ENCODE measurements at places on chromosomes 6 and 20.

- DNase-seq: no peak
Measured at GRCh38 chr20:45105317-45105716, 4.4 kb upstream of the KCNS1 start.

DNA sequence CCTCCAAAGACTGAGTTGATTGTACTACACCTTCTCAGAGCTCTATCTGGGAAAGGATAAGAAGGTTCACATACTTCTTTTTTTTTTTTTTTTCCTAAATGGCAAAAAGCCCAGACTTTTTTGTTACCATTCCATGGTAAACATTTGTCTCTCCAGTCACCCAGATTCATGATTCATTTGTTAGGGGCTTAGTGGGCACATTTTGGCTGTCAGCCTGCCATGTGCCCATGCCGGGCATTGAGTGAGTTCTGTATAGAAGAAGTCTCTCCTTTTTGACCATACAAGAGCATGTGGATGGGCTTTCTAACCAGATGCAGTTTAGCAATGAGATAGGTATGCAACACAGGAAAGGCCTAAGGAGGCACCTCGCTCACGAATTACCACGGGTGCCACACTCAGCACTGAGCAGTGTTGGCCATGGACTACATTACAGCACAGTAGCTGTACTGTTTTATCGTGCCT is 447.5 kb upstream of the HSF2 start:
- DNase-seq: no peak

DNA sequence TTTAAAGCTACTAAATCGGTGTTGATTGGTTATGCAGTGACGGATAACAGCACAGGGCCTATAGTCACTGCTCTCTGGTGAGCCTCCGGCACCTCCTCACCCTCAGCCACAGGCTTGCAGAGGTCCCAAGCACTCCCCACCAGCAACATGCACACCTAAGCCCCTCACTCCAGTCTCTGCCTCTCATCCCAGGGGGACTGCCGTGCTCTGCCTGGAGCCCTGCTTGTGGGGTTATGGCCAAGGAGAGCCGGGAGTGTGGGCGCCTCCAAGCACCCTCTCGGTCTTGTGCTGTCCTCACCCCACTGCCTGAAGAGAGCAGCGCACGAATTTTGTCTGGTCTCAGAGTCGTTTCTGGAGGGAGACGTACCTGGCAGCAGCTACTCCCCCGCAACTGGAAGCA is 6.8 kb upstream of the EEF1A2 start:
- no peak for DNase-seq

- DNase-seq: no peak
Measured at GRCh38 chr6:153947808-153948447, 91.1 kb upstream of the OPRM1 start.

DNA sequence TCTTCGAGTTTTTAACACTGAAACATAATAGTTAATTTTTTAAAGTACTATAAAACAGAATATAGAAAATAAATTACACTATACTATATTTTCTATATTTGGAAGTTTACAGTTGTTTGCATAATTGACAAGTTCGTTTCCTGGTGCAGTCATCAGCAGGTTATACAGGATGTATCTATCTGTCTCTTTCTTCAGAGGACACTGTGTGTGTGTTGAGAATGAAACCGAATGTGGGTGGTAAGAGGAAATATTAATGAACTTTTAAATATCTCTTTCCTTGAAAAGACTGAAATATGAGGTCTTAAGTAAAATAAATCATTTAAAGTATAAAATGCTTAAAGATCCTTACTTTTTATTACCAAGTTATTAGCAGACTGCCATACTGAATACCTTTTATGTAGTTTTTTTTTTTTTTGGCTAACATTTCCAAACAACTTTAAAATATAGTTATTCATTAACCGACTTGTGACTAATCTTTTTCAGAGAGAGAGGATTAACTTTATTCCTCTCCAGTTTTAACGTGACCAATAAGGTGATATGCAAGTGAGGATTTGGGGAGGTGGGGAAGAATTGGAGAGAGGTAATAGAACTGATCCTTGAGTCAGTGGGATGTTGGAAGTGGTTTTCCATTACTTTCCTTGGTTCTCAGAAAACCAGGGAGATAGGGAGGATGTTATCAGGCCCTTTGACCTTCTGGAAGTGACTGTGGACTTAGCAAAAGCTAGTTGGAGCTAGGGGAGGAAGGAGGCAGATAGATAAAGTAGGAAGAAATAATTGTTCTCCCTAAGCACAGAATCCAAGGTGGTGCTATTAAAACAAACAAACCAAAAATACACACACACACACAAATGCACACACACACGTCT is 380.0 kb upstream of the FLRT3 start:
- no peak for DNase-seq

GRCh38 chr20:58905236-58905635 is 52.7 kb downstream of the GNAS start:
- no peak for DNase-seq

- no peak for DNase-seq
Measured at GRCh38 chr6:138818496-138819194, 22.8 kb downstream of the ECT2L start.

DNA sequence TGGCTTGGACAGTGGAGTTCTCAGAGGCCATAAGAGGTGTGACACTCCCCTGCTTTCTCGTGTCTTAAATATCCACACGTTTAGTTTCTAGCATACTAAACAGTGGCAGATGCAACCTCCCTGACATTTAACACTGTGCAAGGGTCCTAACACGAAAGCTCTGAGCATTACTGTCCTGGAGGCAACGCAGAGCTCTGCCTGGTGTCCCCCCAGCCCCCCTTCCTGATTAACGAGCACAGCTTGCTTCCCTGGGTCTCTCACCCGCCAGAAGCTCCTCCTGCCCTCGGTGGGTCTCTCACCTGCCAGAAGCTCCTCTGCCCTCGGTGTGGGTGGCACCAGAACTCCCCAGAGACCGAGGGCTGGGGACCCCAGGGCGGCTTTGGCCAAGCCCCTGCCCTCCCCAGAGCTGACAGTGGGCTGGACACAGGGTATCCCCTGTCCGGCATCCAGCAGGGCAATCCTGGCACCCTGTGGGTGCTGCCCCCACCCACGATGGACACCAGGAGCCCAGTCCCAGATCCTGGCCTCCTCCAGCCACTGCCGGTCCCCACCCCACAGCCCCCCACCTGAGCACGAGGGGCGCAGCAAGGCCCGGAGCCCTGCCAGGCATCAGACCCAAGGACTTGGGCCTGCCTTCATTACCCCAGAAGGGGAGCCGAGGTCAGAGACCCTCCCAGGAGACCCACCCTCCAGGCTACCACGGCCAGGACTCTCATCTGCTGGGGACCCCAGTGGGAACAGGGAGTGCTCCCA is 12.4 kb upstream of the KCNQ2 start:
- DNase-seq: no peak

DNA sequence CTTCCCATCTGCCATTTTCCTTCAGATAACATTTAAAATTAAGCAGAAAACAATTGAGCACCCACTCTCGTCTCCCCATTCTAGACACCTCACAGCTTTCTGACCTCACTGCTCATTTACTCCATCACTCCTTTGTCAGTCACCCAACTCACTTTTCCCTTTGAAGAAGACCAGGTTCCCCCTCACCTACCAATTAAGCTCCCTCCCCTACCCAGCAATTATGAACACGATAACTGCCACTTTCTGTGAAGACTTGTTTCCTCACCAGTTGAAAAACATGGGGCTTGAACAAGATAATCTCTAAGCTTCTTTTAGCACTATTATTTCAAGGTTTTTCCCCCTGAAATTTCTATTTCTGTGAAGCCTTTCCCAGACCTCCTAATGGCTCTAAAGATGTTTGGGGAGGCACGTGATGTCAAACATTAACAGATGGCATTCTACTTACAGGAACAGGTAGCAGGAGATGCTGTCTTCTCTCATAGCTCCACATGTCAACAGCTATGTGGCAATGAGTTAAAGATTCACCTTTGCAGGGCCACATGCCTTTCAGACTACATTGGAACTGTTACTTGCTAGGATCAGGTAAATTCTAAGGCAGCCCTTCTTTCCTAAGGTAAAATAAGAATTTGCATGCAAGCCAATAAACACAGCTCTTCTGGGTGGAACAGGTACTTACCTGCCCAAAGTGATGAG is 24.8 kb upstream of the SLA2 start:
- DNase-seq: no peak

DNA sequence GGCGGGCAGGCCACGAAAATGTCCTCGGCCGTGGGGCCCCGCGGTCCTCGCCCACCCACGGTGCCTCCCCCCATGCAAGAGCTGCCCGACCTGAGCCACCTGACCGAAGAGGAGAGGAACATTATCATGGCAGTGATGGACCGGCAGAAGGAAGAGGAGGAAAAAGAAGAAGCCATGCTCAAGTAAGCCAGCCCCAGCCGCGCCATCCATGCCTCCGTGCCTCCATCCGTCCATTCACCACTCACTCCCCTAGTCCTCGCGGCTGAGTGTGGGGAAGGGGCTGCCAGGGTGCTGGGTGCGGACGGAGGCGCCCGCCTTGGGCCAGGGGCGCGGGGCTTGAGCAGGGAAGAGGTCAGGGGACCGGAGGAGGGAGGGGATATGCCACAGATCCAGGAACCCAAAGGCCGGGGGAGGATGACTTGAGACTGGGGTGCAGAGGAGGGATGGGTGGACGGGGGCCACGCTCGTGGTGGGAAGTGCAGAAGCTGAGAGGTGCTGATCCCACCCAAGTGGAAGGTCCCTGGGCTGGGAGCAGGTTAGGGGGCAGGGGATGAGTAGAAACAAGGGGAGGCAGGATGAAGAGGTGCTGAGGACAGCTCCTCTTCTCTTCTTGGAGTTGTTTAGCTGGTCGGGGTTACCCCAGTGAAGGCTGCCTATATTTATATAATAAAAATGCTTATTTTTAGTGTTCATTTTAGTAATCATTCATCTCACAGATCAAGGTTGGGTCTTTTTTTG is 825 bp downstream of the RIMS1 start:
- DNase-seq: no peak

GRCh38 chr20:53741726-53742028 is 148.0 kb upstream of the ZNF217 start:
- no peak for DNase-seq

GRCh38 chr6:131206463-131207251 is 71.4 kb downstream of the AKAP7 start:
- no peak for DNase-seq

GRCh38 chr6:8743170-8743745 is 307.9 kb upstream of the SLC35B3 start:
- no peak for DNase-seq

DNA sequence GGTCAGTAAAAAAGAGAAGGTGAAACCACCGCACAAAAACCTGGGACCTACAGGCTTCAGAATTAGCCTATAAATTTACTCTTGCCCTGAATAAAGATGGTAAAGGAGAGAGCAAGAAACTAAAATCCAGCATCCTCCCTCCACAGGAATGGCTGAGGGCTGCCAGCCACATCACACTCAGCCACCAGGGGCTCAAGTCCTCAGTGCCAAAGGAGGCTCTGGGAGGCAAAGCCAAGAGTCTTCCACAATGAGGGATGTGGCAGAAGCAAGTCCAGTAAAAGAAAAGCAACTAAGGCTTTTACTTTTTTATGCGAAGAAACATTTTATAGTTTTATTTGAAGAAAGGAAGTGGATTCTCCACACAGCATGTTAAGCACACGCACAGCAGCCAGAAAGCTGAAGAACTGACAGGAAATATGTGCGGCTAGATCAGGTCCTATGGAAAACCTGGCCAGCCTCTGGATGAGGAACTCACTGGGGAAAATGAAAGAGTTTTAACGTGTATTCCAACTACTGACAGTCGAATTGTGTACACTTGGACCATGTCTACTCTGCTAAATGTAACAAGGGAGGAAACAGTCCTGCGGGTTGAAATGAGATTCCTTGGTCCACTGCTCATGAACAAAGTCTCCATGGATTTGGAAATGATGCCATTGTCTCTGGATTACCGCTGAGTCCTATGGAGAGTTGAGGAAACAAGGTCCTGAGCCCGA is 219.4 kb upstream of the SSTR4 start:
- no peak for DNase-seq

GRCh38 chr6:6243846-6244245 is 76.6 kb downstream of the F13A1 start:
- DNase-seq: no peak

DNA sequence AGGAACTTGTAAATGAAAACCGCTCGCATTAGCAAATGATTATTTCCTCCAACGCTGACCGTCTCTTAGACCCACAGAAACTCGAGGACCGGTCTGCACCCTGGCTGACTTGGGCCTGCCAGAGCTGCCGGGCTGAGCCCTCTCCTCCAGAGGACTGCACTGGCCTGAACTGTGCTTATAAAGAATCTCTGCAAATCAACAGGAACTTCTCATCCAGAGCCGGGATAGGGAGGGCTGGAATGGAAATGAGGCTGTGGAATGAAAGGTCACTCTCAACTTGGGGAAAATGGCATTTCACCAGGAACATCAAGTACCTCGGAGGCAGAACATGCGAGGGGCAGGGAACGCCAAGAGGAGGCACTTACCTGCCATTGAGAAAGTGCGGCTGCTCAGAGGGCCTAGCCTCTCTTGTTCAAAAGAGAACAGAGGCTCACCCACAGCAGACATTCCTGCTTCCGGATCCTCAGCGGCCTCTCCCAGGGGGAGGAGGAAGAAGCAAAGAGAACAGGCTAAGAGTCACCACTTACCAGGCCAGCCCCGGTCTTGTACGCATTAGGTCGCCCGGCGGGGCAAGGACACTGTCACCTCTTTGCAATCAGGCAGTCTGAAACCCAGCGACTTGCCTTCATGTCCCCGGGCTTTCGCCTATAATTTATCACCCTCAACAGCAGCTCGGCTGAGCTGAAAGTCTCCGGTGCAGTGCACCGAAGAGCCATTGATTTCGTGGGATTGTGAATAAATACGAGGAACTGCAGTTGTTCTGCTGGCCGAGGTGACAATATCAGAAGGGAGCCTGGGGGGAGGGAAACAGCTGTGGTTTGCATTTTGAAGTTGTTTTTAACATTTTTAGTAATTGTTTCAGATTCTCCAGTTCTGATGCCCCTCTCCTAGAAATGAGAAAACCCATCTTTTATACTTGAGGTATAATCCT is 37.6 kb downstream of the ZMYND8 start:
- no peak for DNase-seq

DNA sequence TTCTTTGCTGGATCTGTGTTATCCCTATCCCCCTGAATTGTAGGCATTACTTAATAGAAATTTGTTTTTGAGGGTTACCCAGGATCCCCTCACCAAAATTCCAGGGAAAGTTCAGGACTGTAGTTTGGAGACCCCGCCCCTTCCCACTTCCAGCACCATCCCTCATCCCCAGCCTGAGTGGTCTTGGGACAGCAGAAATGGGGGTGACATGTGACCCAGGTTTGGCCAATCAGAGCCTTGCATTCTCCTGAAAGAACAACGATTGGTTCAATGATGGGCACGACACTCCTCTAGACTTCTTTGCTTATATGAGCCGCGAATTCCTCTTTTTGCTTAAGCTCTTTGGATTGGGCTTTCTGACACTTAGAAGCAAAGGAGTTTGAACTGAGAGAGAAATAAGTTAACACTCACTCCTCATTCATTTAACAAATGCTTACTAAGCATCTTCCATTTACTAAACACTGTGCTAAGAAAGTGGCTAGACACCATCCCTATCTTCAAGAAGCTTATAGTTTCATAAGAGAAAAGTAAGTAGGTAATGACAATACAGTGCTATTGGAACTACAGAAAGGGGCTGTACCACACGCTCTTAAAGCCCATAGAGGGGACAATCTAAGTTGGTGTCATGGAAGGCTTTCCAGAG is 24.9 kb upstream of the PAQR8 start:
- DNase-seq: no peak

Data from NCI-H1092 (cell line).